ELR (cell line): ENCODE measurements at places on chromosomes 3 and 15.
A peak's percentile ranks its signal among the peaks of the same experiment; 100 is the strongest.

DNA sequence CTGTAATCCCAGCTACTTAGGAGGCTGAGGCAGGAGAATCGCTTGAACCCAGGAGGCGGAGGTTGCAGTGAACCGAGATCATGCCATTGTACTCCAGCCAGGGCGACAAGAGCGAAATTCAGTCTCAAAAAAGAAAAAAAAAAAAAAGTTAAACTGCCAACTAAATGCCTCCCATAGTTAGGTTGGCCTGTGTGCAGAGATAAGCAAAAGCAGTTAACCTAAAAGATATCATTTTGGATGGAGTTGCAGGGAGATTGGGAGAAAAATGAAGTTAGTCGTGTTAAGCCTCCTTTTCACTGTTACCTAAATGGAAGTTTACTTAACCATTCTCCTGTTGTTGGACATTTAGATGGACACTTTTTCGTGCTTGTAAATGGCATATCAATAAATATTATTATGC is 11.4 kb upstream of the FETUB start:
- no peak for DNase-seq

DNA sequence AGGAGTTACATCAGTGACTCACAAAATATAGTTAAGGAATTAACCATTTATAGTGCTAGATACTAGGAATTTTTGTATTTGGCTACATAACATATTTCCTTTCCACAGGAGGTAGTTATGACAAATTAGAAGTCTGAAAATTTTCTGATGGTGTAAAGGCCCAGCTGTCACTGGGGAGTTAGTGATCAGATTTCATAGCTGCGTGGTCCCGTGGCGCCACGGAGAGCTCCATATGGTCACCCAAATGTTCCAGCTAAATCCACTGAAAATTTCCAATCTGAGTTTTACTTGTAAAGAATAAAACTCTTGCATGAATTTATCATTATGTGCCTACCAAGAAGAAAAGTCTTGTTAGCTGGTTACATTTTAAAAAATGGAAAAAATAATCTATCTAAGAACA is 368.9 kb upstream of the PLSCR5 start:
- no peak for DNase-seq

DNA sequence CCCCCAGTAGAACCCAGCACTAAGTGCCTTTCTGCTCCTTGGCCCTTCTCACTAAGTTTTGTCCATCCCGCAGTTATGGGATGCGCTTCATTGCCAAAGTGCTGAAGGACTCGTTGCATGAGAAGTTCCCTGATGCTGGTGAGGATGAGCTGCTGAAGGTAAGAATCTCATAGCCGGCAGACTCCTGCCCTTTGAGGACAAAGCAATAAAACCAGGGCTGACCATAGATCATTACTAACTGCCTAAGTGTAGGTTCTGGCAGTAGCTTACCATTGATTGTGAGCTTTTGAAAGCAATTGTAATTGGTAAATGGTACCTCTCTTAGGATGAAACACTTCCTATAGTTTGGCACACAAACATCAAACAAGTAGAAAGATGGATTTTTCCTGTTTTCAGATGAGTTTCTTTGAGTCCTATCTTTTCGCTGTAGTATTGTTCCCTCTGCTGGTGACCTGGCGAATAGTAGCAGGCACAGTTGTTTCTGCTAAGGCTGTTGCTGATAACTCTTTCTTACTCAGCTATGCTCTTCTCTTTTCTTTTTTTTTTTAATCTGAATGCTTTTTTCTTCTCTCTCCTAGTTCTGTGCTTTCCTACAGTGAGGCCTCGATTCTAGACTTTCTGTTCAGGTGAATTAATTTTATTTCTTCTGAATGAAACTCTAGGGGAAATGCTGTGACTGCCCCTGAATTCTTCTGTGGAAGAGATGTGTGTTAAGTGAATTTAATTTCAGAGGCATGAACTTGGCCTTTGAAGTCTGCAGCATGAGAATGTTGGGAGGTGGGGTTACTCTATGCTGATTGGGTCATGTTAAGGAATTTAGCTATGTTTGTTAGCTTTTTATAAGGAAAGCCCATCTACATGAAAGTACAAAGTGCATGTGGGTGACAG is 47.4 kb upstream of the CRTC3 start:
- peak; percentile 68 for DNase-seq

GRCh38 chr3:50230104-50230793 is 5.8 kb upstream of the GNAI2 start:
- no peak for DNase-seq
